ENCODE measurements at places on chromosomes 2 and 18. TPM values are rescaled to one million over a fixed set of nuclear protein-coding genes. Genes with fewer than 3 reads are reported as not detected.

- no peak for DNase-seq
Measured at GRCh38 chr2:220269367-220269766, 641.9 kb downstream of the SLC4A3 start.

- no peak for DNase-seq
Measured at GRCh38 chr2:65834062-65834461, 401.7 kb upstream of the SPRED2 start.

DNA sequence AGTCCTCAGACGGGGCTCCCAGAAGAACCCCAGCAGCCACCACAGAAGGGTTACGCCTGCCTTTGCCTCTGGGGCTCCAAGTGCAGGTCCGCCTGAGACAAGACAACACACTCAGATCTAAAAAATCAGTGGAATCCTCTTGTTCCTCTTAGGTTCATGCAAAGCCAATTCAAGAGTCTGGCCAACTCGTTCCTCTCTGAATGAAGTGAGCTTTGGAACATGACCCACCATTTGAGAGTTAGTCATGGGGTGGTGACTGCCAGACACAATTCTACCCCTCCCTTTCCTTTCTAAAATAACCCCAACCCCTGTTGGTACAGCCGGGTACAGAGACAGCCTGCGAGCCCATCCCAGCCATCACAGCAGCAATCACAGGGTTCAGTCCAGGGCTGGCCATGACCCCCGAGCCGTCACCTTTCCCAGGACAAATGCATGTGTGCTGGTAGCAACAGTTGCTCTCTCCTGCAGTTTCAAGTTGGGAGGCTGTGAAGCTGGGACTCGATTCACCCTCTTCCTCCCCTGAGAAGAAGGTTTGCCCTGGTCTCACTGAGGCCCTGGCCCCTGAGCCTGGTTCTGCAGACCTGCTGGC, 183.1 kb upstream of the SH3BP4 start:
- DNase-seq, result peak; percentile 46

- no peak for DNase-seq
Measured at GRCh38 chr2:94955702-94956101, 69.8 kb upstream of the MAL start.

DNA sequence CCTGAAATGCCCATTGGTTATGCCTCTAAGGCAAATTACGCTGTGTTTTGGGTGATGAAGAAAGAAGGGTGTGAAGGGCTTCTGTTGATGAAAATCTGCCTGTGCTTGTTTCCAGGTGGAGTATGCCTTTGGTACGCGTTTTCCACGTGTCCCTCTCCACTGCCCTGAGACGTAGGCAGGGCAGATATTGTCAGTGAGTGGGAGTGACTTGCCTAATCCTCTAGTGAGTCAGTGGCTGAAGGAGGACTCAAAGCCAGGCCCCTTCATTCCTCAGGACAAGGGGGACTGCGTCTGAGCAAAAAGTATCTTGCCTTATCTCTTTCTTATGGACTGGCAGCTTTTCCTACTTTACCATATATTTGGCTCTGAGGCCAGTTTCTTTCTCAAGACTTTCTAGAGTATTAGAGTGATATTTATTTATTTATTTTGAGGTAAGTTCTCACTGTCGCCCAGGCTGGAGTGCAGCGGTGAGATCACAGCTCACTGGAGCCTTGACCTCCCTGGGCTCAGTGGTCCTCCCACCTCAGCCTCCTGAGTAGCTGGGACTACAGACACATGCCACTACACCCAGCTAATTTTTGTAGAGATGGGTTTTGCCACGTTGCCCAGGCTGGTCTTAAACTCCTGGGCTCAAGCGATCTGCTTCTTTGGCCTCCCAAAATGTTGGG, 10.2 kb downstream of the RALB start:
- peak; percentile 69 for DNase-seq

FZD7 gene
- total RNA-seq, result 61.5 TPM

- DNase-seq, result peak; percentile 33
Measured at GRCh38 chr2:216596980-216597509, 36.2 kb upstream of the IGFBP2 start.

GRCh38 chr2:234496055-234496834, 636 bp downstream of the ARL4C start:
- DNase-seq, result peak; percentile 41

STEAP3 gene
- 38.8 TPM for total RNA-seq

GRCh38 chr2:179250095-179250494, 14.5 kb downstream of the SESTD1 start:
- no peak for DNase-seq

GRCh38 chr2:10007435-10007834, 35.9 kb upstream of the KLF11 start:
- no peak for DNase-seq

VWA3B gene
- not detected for total RNA-seq

DNA sequence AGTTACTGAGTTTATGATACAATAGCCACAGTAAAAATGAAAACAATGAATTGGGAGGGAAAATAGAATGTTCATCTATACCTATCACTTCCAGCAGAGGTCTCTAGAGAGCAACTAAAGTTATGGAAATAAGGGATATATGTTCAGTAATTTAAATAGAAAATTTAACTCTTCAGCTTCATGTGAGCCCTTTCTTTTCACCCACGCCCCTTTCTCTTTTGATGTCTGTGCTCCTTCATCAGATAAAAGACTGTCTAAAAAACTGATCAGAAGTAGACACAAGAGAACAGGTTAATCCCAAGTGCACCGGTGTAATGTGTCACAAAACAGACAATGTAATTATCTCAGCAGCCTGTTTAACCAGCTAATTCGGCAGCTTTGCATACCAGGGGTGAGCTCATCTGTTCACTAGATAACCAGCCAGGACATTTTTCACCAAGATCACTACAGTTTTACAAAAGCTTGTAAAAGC, 238.5 kb upstream of the ERBB4 start:
- peak; percentile 27 for DNase-seq

GRCh38 chr2:105445976-105446375, 47.1 kb upstream of the FHL2 start:
- no peak for DNase-seq

DNA sequence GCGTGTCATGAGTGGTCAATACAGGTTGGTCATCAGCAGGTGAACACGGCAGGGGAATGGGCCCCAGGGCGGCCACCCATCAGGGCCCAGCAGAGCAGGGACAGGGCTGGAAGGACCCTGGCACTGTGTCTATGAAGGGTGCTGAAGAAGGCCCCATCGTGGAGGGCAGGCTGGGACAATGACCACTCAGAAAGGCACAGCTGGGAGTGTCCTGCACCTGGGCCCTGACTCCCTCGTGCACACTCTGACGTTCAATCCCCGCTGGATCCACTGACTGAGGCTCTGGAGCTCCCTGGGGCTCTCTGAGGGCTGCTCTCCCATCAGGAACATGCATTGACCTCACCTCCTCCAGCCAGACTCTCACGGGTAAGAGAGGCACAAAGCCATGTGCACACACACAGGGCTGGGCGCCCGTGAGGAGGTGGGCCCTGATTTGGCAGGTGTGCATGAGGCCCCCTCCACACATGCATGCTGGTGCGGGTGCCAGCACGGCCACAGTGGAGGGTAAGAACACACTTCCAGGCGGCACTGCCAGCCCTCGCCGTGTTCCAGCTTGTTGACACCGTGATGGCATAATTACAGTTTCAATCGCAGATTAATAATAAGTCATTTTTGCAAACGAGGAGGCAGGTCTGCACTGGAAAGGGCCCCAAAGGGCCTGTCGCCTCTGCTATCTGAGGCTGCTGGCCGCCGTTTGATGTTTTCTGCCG, 58.5 kb downstream of the SMAD7 start:
- no peak for DNase-seq

GRCh38 chr2:9548506-9548905, 7.1 kb downstream of the ADAM17 start:
- no peak for DNase-seq

DNA sequence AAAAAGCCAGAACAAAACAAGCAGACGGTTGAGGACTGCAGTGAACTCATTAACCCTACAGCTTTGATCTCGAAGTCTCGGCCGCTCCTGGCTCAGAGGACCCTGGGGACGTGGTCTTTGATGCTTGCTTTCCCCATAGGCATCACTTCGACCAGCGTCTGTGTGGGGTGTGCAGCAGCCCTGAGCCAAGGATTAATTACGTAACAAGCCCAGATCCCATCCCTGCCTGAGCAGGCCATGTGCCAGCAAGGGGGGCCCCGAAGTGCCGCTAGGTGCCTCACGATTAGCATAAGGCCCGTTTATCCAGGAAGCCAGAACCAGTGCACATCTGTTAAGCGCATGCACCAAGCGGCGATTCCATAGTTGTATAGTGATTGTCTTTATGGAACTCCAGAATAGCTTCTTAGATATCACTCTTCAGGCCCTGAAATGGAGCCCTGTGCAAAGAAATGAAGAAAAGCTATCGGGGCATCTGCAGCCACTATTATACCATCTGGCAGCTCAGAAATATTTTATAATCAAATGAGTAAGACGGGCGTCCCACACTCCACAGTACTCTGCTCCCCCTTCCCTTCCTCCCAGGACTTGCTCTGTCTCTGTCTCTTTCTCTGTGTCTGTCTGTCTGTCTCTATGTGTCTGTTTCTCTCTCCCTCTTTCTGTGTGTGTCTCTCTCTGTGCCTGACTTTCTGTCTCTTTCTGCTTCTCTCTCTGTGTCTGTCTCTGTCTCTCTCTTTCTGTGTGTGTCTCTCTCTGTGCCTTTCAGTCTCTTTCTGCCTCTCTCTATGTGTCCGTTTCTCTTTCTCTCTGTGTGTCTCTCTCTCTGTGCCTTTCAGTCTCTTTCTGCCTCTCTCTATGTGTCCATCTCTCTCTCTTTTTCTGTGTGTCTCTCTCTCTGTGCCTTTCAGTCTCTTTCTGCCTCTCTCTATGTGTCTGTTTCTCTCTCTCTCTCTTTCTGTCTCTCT, 41.7 kb downstream of the HPCAL1 start:
- no peak for DNase-seq

- no peak for DNase-seq
Measured at GRCh38 chr2:168496906-168497305, 40.8 kb downstream of the CERS6 start.

DNA sequence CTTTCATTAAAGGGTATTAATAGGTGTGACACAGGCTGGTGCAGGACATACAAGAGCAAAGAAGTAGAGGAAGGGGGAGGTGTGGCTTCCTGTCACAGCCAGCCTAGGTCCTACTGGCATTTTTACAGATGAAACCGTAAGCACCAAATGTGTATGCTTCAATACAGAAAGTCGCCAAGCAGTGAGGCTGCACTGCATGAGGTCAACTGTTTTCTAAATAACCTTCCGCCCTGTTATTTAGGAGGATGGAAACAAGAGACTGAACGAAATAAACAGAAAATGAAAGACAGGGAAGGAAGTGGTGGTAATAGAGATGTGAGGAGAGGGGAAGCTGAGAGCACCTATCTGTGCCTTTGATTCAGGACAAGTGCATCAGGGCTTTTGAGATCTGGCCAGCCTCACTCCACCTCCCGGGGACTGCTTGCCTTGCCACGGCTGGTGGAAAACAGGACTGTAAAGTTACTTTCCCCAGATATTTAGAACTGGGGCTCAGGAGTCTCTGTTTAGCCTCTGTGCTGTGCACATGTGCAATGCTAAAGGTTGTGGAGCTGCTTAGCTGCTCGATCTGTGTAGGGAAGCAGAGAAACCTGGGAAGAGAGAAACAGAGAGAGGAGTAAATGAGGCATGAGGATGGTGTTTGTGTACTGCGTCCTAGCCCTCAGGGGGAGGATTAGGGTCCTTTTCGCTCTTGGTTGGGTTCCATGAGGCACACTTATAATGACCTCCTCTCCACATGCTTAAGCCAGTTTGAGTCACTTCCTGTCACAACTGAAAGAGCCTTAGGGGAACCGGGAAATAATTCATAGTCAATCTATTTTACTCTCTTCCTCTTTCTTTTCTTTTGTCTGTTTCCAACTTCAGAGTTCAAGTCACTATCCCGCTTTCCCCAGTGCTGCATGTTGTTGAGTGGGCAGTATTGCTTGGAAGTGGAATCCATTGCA, 62.3 kb upstream of the BOD1L2 start:
- DNase-seq, result no peak

- peak; percentile 61 for DNase-seq
Measured at GRCh38 chr2:73020657-73021370, 50.7 kb downstream of the SFXN5 start.

AKAIN1 gene
- total RNA-seq, result not detected

GRCh38 chr2:44894058-44894457, 47.4 kb upstream of the SIX3 start:
- no peak for DNase-seq

DNA sequence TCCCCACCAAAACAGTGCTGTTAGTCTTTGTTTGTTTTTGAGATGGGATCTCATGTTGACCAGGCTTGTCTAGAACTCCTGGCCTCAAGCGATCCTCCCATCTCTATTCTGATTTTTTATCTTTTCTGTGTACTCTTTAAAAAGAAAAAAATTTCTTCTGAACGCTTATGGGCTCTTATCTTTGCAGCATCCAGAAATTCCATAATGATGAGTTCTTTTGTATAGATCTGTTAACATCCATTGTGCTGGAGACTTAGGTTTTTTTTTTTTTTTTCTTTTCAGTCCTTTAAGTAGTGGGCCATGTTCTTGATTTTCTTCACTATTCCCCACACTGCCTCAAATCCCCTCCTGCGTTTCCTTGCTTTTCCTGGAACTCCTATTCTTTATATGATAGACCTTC, 31.0 kb downstream of the RBBP8 start:
- DNase-seq, result peak; percentile 34

OXER1 gene
- 0.43 TPM for total RNA-seq

DNA sequence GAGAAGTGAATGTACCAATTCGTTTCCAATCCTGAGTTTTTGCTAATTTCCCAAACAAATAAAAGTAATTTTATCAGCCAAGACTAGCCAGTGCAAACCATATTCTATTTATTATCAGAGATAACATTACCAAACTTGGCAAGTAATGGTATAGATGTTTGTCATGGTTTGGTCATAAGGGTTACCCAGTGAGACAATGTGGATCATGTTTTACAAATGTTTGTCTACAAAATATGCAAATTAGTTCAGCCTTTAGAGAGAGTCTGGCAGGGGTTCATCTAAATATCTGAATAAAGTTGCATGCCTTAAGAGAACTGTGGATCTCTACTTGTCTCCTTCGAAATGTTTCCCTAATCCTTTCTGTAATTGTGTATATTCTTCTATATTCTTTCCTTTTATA, 152.2 kb downstream of the KCNH7 start:
- DNase-seq, result peak; percentile 76

DNA sequence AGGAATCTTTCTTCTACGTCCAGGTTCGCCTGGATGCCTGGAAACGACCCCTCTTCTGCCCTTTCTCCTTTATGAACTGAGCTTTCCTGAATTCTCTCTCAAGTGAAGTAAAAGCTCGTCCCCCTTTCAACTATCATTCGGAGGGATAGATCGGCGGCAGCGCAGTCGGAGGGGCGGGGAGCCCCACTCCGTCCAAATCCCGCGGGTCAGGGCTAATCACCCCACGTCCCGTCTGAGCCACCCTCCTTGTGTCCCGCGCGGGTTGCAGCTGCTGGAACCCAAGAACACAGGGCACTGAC, 367 bp downstream of the FBXO48 start:
- DNase-seq, result no peak

MC5R gene
- 0.26 TPM for total RNA-seq

GRCh38 chr2:96156926-96157648, 11.8 kb upstream of the DUSP2 start:
- no peak for DNase-seq

MCFD2 gene
- 161 TPM for total RNA-seq

GRCh38 chr2:28413152-28413898, 20.7 kb downstream of the FOSL2 start:
- no peak for DNase-seq

Measured in astrocyte (in vitro differentiated cells and primary cell).